ENCODE measurements at places on chromosomes 13 and 19.
A peak's percentile ranks its signal among the peaks of the same experiment; 100 is the strongest.

GRCh38 chr13:27264181-27264580 lies 6.4 kb upstream of the RASL11A start:
- peak; percentile 60 for DNase-seq

- peak; percentile 54 for DNase-seq
These were observed 32.0 kb upstream of the EPHX3 start for GRCh38 chr19:15264061-15264932.

DNA sequence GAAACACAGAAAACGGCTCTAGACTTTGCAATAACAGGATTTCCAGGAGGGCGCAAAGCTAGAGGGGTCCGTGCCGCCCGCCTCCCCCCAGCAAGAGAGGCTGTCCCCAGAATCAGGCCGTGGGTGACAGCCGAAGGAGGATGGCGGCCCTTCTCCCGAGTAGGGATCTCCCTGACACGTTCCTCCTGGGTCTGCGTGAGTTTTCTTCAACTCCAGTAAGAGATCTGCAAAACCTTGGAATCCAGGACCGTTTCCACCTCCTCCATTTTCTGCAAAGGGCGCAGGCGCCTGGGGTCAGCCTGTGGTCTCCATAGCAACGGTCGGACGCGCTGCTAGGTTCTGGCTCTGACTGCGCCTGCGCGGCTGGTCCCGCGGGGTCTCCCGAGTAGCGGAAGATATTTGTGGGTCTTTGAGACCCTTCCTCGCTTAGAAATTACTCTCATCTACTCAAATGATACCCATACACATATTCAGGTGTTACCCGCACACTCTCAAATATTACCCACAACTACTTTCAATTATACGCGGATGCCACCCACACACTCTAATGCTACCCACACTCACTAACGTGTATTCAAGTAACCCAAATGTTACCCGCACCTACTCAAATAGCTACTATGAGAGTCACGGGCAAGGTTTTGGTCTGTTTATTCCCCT lies 2.1 kb downstream of the PNMA8C start:
- peak; percentile 79 for DNase-seq

DNA sequence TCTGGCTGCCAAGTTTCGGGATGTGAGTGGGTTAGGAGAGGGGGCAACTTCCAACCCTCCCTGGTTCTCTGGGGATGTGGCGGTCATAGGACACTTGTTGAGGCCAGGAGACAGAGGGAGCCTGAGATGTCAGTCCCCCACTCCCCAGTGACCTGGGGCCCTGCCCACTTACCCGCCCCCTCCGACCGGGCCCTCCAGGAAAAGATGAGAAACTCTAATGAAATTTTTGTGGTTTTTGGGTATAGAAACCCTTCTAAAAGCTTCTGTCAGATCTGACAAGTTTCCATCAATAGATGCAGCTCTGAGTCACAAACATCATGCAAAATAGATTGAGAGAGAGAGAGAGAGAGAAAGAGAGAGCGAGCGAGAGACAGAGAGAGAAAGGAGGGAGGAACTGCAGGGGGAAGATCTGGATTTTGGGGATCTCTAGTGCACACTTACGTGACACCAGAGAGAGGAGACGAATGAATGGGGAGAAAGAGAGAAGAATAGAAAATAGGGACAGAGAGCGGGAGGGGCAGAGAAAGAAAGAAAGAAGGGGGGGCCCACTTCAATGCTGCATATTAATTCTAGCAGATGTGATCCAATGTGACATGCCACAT lies 94.0 kb downstream of the PTPRS start:
- no peak for DNase-seq

GRCh38 chr13:38520041-38520440 lies 166.8 kb upstream of the FREM2 start:
- DNase-seq = no peak

GRCh38 chr19:8146877-8147581 lies 2.4 kb downstream of the FBN3 start:
- no peak for DNase-seq

DNA sequence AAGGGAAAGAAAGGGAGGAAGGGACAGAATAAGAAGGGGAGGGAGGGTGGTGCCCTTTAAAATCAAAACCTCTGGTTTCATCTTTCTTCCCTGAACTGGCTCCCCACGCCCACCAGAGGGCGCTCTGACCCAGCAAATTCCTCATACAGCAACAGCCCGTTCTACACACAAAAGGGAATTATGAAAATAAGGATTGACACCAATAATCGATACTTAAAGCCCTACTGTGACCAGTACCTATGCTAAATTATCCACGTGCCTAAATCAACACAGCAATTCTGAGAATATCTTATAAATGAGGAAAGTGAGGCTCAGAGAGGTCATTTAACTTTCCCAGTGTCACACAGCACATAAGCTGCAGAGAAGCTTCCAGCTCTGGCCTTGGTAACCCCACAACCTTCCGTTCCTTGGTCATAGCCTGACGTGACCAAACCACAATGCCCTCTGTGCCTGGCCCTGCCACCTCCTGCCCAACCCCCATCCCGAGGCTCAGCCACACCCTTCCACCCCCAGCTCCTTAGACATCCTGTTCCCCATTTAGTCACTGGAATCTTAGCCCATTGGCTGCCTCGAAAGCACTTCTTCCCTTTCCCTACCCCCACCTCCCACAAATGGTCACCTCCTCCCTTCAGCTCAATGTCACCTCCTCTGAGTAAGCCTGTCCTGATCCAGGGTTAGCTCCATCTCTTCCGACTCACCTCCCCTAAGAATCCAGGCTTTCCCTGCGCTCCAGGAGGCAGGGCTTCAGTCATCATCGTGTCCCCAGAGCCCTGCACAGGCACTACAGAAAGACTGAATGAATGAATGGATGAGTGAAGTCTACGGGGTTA lies 34.2 kb upstream of the PNMA8B start:
- peak; percentile 55 for DNase-seq

- peak; percentile 35 for DNase-seq
These were observed 4.8 kb downstream of the RPS16 start for GRCh38 chr19:39430675-39431593.

DNA sequence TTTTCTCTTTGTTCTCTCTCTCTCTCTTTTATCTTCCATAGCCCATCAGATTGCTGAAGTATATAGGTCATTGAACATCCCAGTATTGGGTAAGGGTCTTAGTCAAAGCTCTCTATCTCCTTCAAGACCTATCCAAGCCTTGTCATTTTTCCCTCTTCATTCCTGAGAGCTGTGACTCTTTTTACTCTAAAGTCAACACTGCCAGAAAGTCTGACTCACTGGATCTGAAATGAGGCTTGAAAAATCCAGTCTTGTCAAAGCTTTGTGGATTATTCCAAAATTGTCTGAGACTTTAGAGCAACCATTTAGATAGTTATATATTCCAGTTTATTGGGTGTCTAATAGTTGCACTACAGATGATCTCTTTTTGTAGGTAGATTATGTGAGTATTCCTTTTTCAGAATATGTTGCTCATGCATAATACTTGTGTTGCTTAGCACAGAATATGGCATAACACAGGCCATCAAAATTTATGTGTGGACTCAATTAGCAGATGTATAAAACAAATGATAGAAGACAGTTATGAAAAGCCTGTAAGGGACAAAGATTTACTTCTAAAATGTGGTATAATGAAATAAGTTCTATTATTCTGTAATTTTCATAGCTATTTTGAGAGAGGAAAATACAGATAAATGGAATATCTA lies 389.3 kb upstream of the PCDH9 start:
- peak; percentile 61 for DNase-seq

DNA sequence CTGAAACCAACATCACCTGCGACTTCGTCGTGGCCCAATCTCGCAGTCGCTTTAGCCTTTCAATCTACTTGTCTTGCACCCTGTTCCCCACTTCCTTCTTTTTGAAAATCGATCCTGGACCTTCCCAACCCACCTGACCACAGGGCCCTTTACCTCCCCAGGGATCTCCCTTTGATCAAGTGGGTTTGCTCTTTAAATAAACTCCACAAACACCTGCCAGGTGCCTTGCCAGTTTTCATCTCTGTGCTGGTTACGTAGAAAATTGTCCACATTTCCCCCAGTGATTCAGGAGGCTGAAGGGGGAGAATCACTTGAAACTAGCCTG lies 14.5 kb upstream of the RAB20 start:
- no peak for DNase-seq

DNA sequence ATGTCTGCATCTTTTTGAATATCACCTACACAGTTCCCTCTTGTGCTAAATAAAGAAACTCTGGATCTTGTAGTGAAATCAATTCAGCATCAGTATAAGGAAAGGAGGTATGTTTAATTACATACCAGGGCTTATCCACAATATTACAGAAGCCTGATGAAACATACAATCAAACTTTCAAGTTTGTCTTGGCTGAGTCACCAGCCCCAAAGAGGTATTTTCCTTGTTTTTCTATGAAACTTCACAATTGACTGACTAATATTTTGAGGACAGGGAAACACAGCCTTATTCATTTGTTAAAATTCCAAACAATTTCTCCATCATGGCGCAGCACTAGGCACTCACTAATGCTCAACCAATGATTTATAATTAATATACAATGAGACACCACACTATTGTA lies 952.4 kb downstream of the PCDH17 start:
- peak; percentile 55 for DNase-seq

DNA sequence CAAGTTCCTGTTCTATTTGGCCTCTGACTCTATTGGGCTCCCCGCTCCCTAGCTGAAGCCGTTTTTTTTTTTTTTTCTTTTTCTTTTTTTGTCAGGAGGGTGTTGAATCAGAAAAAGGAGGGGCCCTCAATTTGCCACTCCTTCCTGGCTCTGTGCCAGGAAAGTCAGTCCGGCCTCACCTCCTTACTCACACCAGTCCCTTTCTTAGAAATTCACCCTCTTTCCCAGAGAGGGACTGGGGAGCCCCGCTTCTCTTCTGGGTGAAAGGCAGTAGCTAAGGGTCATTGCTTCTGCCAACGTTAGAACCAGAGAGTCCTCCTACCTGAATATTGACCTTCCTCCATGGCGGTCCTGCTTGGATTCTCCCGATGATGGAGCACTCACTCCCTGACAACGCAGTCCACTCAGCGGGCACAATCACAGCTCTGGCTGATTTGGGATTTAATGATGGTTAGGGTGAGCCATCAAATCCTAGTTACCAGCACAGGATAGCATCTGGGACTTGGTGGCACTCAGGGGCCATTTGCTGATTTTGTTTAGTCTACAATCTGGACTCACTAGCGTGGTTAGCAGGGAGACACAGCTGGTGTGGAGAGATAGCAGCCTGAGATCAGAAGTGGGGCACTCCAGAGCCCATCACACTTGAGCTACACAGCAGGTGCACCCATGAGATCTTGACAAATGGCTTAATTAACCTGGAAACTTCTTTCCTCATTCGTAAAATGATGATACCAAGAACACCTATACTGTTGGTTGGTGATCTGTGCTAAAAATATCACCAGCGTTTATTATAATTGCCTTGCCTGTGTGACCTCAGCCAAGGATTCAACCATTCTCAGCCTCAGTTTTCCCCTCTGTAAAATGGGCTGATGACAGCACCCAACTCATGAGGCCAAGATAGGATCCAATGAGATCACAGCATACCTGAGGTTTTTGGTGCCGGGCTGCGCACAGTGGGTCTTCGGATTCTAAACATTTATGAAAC lies 2.2 kb downstream of the FCER2 start:
- no peak for DNase-seq
